Fibroblast of skin of left quadriceps (primary cell): ENCODE measurements at places on chromosomes 12 and 14.

- DNase-seq = no peak
These were observed 573.2 kb downstream of the SOX5 start for GRCh38 chr12:23376238-23376637.

DNA sequence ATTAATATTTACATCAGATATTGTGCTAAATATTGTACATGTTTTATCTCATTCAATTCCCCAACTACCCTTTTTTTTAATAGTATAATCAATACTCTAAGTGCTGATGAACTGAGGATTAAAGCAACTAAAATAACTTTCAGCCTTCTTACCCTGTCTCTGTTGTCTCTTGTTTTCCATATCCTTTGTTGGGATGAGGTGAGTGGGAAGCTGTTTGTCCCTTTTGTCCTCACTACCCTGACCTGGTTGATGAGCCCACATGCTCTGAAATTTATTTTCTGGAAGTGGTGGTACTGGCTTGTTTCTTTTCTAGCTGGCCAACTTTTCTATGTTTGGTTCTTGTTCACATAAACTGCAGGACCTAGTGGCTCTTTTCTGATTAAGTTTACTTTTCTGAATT lies 9.6 kb upstream of the ART4 start:
- no peak for DNase-seq

DNA sequence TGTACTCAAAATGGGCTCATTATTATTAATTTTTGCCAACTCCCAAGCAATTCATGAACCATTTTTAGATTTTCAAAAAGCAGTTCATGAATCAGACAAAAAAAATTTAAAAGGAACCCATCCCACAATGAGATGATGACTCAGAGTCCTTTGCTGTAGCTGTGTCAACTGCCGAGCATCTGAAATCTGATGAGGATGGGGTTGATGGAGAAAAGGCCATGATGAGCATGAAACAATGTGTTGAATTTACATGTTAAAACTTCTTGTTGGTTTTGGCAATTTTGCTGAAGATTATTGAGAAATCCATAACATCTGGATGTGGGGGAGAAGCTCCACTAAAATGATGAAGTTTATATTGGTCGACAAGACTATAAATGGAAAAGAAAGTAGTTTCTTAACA lies 378.0 kb downstream of the FOXG1 start:
- peak; percentile 98 for DNase-seq

- DNase-seq = no peak
These were observed 216.7 kb downstream of the FOXG1 start for GRCh38 chr14:28983279-28983678.

DNA sequence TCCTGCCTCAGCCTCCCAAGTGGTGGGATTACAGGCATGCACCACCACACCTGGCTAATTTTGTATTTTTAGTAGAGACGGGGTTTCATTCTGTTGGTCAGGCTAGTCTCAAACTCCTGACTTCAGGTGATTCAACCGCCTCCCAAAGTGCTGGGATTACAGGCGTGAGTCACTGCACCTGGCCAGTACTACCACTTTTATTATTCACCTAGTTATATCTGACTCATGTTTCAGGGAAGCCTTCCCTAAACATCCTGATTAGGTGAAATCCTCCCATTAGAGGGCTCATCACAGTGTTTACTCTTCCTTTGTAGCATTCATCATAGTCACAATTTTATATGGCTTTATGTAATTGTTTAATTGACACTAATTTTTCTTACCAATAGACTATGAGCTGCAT lies 295.3 kb upstream of the SOX5 start:
- no peak for DNase-seq

DNA sequence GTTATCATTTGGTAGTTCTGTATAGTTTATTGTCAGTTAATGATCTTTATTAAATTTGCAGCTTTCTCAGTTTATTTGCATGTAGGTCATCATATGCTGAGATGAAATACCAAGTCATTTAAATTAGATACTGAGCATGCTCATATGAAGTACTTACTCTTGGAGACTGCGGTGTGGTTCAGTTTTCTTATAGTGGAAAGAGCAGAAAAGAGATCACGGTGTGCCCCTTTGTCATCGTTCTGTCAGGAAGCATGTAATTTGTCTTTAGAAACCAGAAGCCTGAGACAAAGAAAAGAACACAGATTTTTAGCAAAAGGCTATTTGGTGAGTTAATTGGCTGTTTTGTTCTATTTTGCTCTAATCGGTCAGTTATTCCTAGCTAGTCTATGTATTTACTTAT lies 75.6 kb downstream of the PLEKHA5 start:
- DNase-seq = no peak

DNA sequence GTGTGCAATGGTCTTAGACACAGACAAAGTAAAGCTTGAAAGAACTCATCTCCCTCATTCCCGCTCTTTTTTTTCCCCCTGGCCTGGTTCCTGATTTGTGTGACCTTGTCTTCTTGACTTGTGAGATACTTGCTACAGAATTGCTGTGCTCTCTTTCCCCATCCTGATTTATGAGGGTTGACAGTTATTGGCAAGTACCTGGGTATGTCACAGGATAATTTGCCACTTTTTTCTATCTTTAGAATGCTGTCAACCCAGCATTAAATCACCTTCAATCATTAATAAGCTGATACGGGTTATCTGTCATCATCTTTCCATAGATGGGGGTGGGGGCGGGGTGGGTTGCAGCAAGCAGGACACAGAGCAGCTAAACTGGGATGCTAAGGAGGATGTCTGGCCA lies 144.4 kb upstream of the PRICKLE1 start:
- DNase-seq = no peak

- DNase-seq = no peak
These were observed 40.6 kb downstream of the SLC15A4 start for GRCh38 chr12:128783129-128783574.

GRCh38 chr12:131309700-131310099 lies 356.0 kb downstream of the ADGRD1 start:
- no peak for DNase-seq

- no peak for DNase-seq
These were observed 102.2 kb downstream of the ARF6 start for GRCh38 chr14:49994951-49995561.
